ENCODE measurements at places on chromosomes 16 and 17.

- DNase-seq = peak; percentile 9
These were observed 61.2 kb upstream of the NETO2 start for GRCh38 chr16:47204736-47205504.

DNA sequence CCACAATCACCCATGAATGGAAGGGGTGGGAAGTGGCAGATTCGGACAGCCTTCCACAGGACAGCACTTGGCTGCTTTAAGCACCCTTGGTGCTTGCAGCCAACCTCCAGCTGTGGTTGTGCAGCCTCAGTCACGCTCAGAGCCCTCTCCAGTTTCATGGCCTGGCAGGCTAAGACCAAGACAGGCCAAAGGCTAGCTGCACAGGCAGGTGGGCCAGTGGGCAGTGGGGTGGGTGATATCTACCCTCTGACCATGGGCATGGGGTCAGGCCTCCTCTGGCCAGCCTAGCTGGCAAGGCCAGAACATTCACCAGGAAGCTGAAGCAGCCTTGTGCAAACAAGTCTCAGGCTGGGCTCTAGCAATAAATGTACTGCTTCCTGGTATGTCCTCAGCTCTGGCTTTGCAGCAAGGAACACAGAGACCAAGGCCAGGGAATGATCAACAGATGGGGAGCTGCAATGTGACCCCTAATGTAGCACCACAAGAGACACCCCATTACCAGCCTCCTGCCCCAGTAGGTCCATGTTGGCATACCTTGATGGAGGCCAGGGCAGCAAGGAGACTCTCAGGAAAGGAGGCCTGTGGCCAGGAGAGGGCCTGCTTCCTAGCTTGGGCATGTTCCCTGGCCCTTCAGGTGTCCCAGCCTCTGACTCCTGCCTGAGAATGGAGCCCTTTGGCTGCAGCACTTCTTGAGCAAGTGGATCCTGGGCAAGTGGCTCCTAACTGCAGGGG, 20.9 kb downstream of the HSD11B2 start:
- no peak for DNase-seq

- no peak for DNase-seq
These were observed 14.4 kb downstream of the CTRL start for GRCh38 chr16:67917140-67917851.

DNA sequence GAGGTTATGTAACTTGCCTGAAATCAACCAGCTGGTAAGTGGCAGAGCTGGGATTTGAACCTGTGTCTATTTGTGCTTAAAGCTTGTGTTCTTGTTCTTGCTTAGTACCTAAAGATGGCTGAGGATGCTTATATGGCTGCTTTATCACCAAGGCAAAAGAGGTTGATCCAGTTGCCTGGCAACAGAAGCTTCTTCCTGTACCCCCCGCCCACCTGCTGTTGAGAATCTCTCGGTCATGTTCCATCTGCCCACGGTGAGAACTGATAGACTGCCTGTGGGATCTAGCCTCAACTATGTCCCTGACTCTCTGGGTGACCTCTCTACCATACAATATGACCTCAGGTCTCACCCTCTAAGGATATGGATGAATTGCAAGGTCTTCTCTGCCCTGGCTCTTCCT, 60.7 kb downstream of the ABCC6 start:
- no peak for DNase-seq

DNA sequence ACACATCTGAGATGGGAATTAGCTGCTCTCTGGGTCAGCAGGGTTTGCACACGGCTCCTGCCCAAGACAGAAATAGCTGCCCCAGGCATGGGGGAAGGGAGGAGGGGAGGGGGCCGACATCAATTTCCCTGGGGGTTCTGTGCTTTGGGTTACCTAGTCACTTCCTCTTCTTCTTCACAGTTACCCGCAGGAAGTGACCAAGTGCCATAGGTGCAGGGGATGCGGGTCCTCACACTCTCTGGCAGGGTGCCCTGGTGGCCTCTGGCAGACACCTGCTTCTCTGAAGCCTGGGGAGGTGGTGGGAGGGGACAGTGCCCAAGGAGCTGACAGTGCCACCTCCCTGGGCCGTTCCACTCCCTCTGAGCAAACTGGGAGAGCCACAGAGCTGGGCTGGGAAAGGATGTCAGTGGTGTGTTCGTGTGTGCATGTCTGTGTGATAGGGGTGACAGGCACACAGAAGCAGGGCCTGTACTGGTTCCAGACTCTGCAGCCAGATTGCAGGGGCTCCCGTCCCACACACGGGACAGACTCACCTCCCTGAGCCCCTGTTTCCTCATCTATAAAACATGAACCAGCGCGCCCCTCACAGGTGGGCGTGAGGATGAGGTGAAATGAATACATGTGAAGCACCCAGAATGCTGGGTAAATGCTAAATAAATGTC, 18.2 kb downstream of the SCN4A start:
- no peak for DNase-seq

GRCh38 chr16:66324815-66325515, 41.5 kb upstream of the CDH5 start:
- peak; percentile 63 for DNase-seq

GRCh38 chr17:45733781-45734180, 50.3 kb upstream of the CRHR1 start:
- no peak for DNase-seq

GRCh38 chr16:88423448-88423850, 29.6 kb upstream of the ZFPM1 start:
- no peak for DNase-seq

DNA sequence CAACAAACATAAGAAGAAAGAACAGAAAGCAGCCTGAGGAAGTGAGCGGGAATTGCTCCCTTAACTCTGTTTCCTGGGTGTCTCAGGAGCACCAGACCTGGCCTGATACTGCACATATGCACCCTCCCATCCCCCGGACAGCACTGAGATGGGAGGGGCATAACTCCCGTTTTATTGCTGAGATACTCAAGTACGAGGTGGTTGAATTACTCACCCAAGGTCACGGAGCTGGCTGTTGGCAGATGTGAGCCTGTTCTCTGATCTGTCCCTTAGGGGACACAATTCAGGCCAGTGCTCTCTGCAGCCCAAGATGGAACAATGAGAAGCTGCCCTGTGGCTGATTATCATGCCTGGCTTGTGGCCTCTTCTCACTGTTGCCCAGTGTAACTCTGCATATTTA, 9.1 kb upstream of the MED9 start:
- no peak for DNase-seq

- no peak for DNase-seq
These were observed 11.3 kb upstream of the DHRS7C start for GRCh38 chr17:9802697-9803096.

DNA sequence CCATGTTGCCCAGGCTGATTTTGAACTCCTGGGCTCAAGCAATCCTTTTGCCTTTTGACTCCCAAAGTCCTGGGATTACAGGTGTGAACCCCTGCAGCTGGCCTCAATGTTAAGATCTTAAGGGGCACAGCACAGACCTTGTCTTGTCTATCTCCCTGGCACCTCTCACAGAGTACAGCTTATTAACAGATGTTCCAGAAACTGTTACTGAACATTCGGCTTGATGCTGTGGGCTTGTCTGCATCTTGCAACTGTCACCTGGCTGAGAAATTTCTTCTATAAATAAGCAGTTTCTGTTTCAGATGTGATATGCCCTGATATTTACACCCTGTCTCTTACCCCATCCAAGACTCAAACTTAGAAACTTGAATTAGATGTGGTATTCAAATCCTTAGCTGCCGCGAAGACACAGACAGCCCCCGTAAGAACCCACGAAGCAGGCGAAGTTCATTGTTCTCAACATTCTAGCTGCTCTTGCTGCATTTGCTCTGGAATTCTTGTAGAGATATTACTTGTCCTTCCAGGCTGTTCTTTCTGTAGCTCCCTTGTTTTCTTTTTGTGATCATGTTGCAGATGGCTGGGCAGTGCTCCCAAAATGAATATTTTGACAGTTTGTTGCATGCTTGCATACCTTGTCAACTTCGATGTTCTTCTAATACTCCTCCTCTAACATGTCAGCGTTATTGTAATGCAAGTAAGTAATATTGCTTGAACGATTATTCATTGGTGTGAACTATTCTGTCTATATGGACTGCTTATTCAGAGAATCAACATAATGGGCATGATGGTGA, at the start of gene TNFRSF17:
Gene TNFRSF17 (plus strand): TSS at position 450 of the 791 bp plus-strand sequence. CDS start 115 bp downstream, at position 565.
- no peak for DNase-seq

DNA sequence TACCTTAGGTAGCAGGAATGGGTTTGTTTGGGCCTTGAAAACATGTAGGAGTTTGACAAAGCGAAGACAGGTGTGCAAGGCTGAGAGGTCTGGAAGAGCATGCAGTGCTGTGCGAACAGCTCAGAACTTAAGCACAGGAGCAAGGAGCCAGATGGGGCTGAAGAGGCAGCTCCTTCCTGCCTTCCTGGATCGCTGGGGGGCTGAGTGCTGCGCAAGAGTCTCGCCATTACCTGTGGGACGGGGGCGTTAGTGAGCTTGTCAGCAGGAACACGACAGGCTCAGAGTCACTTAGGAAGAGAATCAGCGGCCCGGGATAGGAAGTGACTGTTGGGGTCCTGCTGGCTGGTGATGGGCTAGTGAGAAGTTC, 464 bp upstream of the MRM1 start:
- no peak for DNase-seq

DNA sequence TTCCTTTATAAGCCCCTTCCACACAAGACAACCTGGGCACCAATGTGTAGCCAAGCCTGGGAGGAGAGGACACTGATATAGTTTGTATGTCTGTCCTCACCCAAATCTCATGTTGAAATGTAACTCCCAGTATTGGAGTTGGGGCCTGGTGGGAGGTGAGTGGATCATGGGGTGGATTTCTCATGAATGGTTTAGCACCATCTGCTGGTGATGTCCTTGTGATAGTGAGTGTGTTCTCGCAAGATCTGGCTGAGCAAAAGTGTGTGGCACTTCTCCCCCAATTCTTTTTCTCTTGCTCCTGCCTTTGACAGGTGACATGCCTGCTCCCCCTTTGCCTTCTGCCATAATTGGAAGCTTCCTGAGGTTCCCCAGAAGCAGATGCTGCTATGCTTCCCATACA, 135.8 kb downstream of the USP31 start:
- no peak for DNase-seq

Data from NCI-H146 (cell line).